ENCODE measurements at places on chromosomes 11 and 22.

DNA sequence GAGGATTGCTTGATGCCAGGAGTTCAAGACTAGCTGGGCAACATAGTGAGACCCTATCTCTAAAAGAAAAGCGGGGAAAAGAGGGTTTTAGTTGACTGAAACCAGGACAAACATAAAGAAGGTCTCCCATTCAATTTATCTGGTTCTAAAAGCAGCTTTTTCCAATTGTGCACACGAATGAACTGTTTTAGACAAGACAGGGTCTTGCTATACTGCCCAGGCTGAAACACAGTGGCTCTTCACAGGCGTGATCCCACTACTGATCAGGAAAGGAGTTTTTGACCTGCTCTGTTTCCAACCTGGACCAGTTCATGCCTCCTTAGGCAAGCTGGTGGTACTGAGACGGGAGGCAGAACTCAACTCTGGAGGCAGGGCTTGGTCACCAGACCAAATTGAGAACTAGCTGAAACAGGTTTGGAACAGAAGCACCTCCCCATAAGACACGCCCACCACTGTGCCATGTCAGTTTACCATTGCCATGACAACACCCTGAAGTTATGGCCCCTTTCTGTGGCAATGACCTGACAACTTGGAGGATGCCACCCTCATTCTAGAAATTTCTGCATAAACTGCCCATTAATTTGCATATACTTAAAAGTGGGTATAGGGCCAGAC lies 2.8 kb upstream of the NUCB2 start:
- no peak for DNase-seq

GRCh38 chr22:17902960-17903359 lies 121.4 kb downstream of the MICAL3 start:
- no peak for DNase-seq

DNA sequence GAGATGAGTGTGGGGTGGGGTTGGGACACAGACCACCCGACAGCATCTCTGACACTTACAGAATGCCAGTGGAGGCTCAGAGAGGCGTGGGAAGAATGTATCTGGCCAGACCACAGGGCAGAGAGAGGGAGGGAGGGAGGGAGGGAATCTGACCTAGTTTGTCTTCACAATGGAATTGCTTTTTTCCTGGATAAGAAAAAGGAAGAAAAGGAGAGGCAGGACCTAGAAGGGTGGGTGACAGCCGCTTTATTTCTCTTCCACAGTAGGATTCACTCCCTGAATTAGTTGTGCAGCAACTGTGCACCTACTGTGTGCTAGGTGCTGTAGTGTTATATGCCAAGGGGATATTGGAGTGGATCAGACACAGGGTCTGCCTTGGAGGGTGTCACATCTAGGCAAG lies 3.7 kb downstream of the KCNK4 start:
- DNase-seq, result peak; percentile 63

GRCh38 chr11:117950993-117951961 lies 22.1 kb upstream of the TMPRSS13 start:
- no peak for DNase-seq

DNA sequence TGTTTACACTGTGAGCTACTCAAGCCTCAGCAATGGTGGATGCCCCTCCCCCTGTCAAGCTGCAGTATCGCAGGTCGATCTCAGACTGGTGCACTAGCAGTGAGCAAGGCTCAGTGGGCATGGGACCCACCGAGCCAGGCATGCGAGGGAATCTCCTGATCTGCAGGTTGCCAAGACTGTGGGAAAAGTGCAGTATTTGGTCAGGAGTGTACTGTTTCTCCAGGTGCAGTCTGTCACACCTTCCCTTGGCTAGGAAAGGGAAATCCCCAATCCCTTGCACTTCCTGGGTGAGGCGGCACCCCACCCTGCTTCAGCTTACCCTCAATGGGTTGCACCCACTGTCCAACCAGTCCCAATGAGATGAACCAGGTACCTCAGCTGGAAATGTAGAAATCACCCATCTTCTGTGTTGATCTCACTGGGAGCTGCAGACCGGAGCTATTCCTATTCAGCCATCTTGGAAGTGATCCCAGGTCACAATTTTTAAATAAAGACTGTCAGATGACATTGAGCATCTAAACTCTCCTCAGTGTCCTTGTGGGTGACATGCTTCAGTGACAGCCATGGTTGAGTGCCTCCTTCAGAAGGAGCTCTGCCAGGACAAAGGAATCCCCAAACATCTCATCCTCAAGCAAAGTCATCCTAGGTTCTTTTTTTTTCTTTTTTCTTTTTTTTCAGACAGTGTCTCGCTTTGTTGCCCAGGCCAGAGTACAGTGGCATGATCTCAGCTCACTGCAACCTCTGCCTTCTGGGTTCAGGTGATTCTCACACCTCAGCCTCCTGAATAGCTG lies 10.8 kb downstream of the SLC22A24 start:
- DNase-seq, result no peak

- no peak for DNase-seq
Observed at GRCh38 chr11:76327756-76328388, 53.1 kb downstream of the THAP12 start.

- peak; percentile 35 for DNase-seq
Observed at GRCh38 chr22:37334859-37335805, 52.8 kb downstream of the CYTH4 start.

Measured in fibroblast of skin of back (primary cell).